ENCODE measurements at places on chromosomes 2 and 18.

GRCh38 chr2:19651466-19651865 lies 250.3 kb downstream of the TTC32 start:
- DNase-seq, result no peak

DNA sequence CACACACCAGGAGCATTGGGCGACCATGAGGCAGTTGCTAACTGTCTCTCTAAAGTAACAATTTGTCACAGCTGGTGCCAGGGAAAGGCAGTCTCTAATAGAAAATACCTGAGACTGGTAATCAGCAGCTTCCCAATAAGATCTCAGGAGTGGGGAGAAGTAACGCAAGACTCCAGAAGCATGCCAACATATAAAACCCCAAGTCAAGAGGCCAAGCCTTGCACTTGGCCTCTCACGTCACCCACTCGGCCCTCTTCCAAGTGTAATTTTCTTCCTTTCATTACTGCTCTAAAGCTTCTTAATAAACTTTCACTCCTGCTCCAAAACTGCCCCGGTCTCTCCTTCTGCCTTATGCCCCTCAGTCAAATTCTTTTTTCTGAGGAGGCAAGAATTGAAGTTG lies 455.6 kb upstream of the ACVR2A start:
- DNase-seq, result no peak

- DNase-seq, result no peak
Observed at GRCh38 chr2:99611034-99611433, 121.2 kb upstream of the REV1 start.

GRCh38 chr2:72134408-72134996 lies 13.2 kb downstream of the CYP26B1 start:
- DNase-seq, result no peak

GRCh38 chr2:84052913-84053312 lies 406.2 kb downstream of the SUCLG1 start:
- DNase-seq, result no peak

- DNase-seq, result no peak
Observed at GRCh38 chr2:216285701-216286100, 86.6 kb downstream of the MARCHF4 start.

- DNase-seq, result no peak
Observed at GRCh38 chr18:32036506-32037180, 18.0 kb downstream of the RNF125 start.

GRCh38 chr2:234392041-234392615 lies 104.8 kb downstream of the ARL4C start:
- no peak for DNase-seq

DNA sequence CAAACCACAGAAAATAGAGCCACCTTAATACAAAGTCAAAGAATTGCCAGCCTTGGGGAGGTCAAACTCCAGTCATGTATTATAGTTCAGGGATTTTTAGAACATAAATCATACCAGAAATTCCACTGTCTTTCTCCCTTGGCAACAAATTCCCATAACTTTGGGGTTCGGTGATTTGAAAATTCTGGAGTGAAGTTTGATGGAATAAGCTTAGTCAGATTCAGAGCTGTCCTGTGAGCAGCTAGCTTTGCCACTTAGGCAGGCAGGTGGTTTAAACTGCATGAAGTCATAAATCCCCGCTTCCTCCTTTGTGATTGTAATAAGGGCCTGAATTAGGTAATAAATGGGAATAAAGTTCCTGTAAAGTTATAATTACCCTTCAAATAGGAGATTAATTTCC lies 457.0 kb upstream of the HNMT start:
- DNase-seq, result no peak

DNA sequence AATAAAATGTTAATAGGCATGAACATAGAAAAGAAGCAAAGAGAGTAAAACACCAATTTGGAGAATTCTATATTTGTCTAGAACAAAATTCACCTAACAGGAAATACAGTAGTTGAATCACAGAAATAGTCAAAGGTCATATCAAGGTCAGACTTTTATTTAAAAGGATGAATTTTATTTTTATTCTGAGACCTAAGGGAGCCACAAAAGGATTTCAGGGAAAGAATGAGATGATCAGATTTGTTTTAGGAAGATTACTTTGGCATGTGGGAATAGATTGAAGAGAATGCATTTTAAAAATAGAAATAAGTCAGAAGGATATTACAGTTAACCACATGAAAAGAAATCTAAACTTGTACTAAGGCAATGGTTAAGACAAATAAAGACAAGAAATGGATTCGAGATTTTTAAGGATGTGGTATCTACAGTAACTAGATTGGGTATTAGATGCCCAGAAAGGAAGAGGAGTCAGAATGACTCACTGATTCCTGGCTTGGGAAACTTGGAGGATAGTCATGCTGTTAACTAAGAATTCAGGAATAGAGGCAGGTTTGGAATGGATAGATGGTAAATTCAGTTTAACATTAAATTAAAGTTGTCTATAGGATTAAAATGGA lies 56.0 kb downstream of the METTL4 start:
- no peak for DNase-seq

GRCh38 chr2:216069028-216069427 lies 12.6 kb downstream of the PECR start:
- no peak for DNase-seq

GRCh38 chr2:47631792-47632398 lies 151.1 kb upstream of the MSH6 start:
- no peak for DNase-seq

- no peak for DNase-seq
Observed at GRCh38 chr2:121075006-121075551, 209.9 kb downstream of the TFCP2L1 start.

- no peak for DNase-seq
Observed at GRCh38 chr2:18598848-18599484, 9.6 kb upstream of the NT5C1B start.

GRCh38 chr2:97806738-97807618 lies 93.6 kb downstream of the ZAP70 start:
- peak; percentile 58 for DNase-seq
